MCF 10A (cell line): ENCODE measurements at places on chromosomes 2 and 18. TPM values are rescaled to one million over a fixed set of nuclear protein-coding genes. Genes with fewer than 3 reads are reported as not detected.

- peak overlapping the region; percentile 36 for H3K27ac ChIP-seq
- H3K4me1 ChIP-seq, result peaks cover 59% of the 10 kb centered on the region
- no peak overlapping the region for H3K4me3 ChIP-seq
- H3K36me3 ChIP-seq, result peaks cover 12% of the 10 kb centered on the region
Observed at GRCh38 chr2:101771227-101771902, 73.9 kb downstream of the MAP4K4 start.

DNA sequence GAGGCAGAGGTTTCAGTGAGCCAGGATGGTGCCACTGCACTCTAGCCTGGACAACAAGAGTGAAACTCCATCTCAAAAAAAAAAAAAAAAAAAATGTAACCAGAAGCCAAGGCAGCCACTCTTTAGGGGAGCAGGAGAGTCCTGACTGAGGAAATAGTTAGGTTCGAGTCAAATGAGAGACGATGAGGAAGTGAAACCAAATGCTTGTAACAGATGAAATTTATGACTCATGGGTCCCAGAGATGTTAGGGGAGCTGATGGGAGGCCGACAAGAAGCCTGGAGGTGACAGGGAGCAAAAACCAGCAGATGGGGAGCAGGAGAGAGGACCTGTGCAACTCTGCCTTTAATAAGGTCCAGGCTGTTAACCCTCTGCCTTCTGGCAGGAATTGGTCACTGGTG, 756.1 kb upstream of the DDX18 start:
- H3K36me3 ChIP-seq, result peaks cover 6% of the 10 kb centered on the region
- H3K4me1 ChIP-seq, result peaks cover 13% of the 10 kb centered on the region
- H3K27ac ChIP-seq, result no peak overlapping the region
- no peak overlapping the region for H3K4me3 ChIP-seq
- no peaks in the 10 kb centered on the region for H3K27me3 ChIP-seq

DNA sequence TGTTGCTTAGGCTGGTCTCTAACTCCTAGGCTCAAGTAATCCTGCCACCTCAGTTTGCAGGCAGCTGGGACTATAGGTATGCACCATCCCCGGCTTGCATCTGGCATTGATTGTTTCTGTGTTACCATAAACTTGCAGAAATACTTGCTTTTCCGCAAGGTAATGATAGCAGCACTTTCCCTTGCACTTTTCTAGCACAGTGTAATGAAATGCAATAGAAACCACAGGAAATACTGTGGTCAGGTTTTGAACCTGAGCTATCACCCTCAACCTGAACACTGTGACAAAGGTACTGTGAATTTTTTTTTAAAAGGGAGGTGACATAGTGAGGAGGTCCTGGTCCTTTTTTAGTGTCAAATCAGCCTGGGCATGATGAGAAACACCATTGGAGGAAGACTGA, 38.3 kb downstream of the DHRS9 start:
- H3K27ac ChIP-seq, result no peak overlapping the region
- no peak for DNase-seq
- H3K4me3 ChIP-seq, result no peak overlapping the region
- H3K36me3 ChIP-seq, result no peaks in the 10 kb centered on the region
- H3K27me3 ChIP-seq, result no peaks in the 10 kb centered on the region

DNA sequence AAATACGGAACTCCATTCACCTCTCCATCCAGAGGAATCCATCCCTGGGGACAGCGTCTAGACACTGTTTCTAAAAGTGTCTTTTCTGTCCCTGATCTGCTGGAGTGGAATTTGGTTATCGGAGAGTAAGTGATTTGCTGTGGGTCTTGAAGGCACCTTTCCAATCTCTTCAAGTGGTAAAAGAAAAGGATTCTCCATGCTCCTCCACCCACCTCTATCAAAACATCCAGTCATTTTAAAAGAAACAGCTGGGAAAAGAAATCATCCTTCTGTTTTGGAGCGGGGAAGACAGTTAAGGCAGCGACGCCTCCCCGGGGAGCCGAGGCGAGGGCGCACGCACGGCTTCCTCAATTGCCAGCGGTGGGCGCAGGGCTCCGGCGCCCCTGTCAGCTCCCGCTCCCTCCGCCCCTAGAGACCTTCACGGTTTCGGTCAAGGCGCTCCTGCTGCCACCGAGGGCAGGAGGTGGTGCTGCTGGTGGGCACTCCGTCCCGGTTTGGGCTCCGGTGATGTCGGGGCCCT, 547 bp downstream of the SLC35F5 start:
- no peak for DNase-seq
- peaks cover 6% of the 10 kb centered on the region for H3K4me1 ChIP-seq
- H3K27ac ChIP-seq, result peak overlapping the region; percentile 95
- H3K4me3 ChIP-seq, result peak overlapping the region; percentile 75

GRCh38 chr18:42576124-42576523, 539.4 kb downstream of the RIT2 start:
- H3K27me3 ChIP-seq, result no peaks in the 10 kb centered on the region
- DNase-seq, result no peak
- no peak overlapping the region for H3K27ac ChIP-seq
- no peak overlapping the region for H3K4me3 ChIP-seq

GRCh38 chr18:61551586-61551985, 218.4 kb downstream of the CDH20 start:
- no peak overlapping the region for H3K4me3 ChIP-seq
- no peak overlapping the region for H3K27ac ChIP-seq
- no peaks in the 10 kb centered on the region for H3K4me1 ChIP-seq
- DNase-seq, result peak; percentile 78
- H3K27me3 ChIP-seq, result no peaks in the 10 kb centered on the region

DNA sequence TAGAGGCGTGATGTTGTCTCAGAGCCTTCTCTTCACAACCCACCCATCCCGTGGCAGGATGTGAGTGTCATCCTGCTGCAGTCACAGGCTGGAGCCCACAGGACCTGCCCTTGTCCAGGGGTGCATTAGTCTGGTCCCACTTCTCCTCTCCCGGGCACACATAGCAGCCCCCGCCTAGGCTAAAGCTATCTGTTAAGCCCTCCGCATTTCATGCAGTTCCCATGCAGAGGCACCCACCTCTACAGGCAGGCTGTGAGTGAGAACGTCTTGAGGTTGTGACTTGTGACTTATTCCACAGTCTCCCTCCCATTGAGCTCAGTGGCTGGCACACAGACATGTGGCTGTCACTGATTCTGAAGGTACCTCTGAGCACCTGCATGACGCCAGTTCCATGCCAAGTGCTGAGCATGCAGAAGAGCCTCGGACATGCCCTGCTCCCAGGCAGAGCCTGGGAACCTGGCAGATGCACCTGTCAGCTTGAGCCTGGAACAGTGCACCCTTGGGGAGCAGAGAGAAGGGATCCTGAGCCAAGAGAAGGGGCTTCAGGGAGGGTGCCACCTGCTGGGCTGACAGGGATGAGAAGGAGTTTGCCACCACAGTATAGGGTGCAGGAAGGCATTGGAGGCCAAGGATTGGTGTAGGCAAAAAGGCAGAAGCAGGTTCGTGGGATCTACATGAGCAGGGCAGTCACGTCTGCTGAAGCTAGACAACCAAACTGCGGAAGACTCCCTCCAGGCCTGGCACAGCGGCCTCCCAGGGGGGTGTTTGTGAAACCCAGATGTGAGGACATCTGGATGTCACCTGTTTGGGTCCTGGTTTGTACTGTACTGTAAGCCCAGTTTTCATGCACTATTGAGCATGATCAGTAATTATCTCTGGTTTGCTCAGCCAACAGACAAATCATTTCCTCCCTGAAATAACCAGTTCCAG, 213.6 kb downstream of the GLI2 start:
- H3K36me3 ChIP-seq, result no peaks in the 10 kb centered on the region
- H3K4me3 ChIP-seq, result no peak overlapping the region
- DNase-seq, result peak; percentile 47
- no peaks in the 10 kb centered on the region for H3K27me3 ChIP-seq
- H3K4me1 ChIP-seq, result no peaks in the 10 kb centered on the region

DNA sequence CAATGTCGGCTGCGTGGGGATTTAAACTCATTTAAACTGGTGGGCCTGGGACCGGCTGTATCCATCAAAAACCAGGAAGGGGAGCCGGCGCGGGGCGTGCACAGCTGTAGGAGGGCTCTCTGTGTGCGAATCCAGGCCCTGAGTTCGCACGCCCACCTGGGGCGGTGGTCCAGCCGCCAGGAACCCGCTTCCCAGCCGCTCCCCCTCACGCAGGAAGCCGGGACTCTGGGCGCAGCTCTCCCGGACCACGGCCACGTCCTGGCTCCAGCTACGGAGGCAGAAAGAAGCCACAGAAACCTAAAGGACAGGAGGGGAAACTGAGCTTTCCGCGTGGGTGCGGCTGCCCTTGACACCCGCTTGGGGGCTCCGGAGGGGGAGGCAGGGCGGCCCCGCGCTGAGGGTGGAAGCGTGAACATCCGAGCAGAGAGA, 80.6 kb downstream of the GFPT1 start:
- no peaks in the 10 kb centered on the region for H3K27me3 ChIP-seq
- H3K4me3 ChIP-seq, result peak overlapping the region; percentile 73
- H3K4me1 ChIP-seq, result peaks cover 17% of the 10 kb centered on the region
- H3K27ac ChIP-seq, result no peak overlapping the region

- H3K27ac ChIP-seq, result no peak overlapping the region
- H3K36me3 ChIP-seq, result no peaks in the 10 kb centered on the region
- H3K27me3 ChIP-seq, result no peaks in the 10 kb centered on the region
Observed at GRCh38 chr2:19574778-19575260, 216.4 kb upstream of the OSR1 start.

DNA sequence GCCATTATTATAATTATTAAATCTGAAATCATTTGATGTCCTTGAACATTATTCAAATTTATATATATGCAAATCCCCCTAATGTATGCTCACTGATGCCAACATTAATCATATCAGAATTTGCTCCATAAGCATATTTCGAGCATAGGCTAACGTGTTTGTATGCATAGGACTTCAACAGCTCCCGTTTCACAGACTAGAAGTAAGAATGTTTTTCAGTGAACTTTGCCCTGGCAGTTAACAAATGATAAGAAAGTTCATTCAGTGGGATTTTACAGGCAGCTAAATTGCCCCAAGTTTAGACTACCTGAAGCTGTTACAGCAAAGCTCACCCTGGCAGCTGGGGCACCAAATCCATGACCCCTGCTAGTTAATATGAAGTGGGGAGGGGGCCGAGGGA, 272.0 kb downstream of the LNPK start:
- no peaks in the 10 kb centered on the region for H3K36me3 ChIP-seq
- H3K4me1 ChIP-seq, result peaks cover 12% of the 10 kb centered on the region
- DNase-seq, result no peak

DNA sequence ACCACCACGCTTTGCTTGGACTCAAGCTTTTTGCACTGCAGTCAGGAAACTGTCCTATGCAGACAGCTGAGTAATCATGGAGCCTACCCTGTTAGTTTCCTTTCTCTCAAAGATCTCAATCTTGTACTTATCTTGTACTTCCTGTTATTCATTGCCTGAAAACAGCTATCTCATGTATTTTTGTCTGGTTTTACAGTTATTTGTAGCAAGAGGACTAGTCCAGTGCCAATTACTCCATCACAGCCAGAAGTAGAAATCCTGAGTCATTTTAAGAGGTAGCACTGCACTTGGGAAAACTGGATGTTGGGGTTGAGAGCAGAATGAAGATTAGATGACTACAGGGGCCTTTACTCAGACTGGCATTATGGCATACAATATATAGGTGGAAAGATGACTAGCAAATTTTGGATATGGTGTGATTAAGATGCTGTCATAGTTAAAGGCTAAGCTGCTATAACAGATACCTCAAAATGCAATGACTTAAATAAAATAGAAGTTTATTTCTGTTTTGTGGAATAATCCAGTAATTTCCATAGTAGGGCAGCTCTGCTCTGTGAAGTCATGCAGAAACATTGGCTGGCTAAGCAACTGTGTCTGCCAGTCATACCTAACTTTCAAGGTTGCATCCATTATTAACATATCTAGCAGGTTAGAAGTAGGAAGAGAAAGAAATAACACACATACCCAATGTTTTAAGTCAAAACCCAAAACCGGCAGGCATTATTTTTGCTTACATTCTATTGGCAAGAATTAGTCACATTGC, 21.1 kb upstream of the CHMP3 start:
- no peak overlapping the region for H3K27ac ChIP-seq
- no peaks in the 10 kb centered on the region for H3K36me3 ChIP-seq
- no peaks in the 10 kb centered on the region for H3K4me1 ChIP-seq
- H3K27me3 ChIP-seq, result no peaks in the 10 kb centered on the region
- H3K4me3 ChIP-seq, result no peak overlapping the region
- no peak for DNase-seq

GRCh38 chr2:221476195-221476594, 95.9 kb downstream of the EPHA4 start:
- no peaks in the 10 kb centered on the region for H3K27me3 ChIP-seq
- H3K36me3 ChIP-seq, result no peaks in the 10 kb centered on the region
- H3K4me1 ChIP-seq, result peaks cover 6% of the 10 kb centered on the region

- H3K27me3 ChIP-seq, result no peaks in the 10 kb centered on the region
- no peak for DNase-seq
- H3K36me3 ChIP-seq, result no peaks in the 10 kb centered on the region
- H3K4me3 ChIP-seq, result no peak overlapping the region
Observed at GRCh38 chr2:241041589-241042158, 43.3 kb downstream of the SNED1 start.

DNA sequence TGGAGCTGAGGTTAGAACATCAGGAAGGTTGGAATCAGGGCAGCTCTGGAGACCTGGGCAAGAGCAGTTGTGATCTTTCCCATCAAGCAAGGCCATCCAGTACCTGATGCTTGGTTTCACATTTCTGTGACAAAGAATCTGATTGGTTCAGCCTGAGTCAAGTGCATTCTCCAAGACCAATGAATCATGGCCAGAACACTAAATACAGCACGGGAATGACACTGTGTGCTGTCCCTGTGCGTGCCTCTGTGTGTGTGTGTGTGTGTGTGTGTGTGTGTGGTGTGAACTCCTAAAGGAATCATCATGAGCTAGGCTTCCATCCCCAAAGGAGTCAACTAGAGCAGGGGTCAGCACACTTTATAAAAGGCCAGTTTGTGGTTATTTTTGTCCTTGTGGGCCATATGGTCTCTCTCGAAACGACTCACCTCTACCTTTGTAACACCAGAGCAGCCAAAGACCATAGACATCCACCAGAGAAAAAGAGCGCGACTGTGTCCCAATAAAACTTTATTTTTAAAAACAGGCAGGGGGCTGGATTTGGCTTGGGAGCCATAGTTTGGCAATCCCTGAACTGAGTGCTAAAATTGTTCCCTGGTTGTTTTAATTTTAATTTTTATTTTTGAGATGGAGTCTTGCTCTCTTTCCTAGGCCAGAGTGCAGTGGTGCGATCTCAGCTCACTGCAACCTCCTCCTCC, 99.7 kb downstream of the INHBB start:
- no peaks in the 10 kb centered on the region for H3K36me3 ChIP-seq
- H3K27ac ChIP-seq, result no peak overlapping the region
- no peak overlapping the region for H3K4me3 ChIP-seq
- no peaks in the 10 kb centered on the region for H3K4me1 ChIP-seq

DNA sequence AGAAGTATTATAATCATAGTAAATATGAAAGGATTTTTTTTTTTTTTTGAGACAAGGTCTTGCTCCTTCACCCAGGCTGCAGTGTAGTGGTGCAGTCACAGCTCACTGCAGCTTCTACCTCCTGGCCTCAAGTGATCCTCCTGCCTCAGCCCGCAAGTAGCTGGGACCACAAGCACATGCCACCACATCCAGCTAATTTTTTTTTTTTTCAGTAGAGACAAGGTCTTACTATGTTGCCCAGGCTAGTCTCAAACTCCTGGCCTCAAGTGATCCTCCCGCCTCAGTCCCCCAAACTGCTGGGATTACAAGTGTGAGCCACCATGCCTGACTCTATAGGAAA, 301.6 kb upstream of the STON1 start:
- H3K4me1 ChIP-seq, result no peaks in the 10 kb centered on the region
- no peaks in the 10 kb centered on the region for H3K36me3 ChIP-seq
- no peak overlapping the region for H3K4me3 ChIP-seq
- H3K27me3 ChIP-seq, result no peaks in the 10 kb centered on the region
- H3K27ac ChIP-seq, result no peak overlapping the region
- no peak for DNase-seq

The TMEM237 gene
- 25.2 and 27.0 TPM in 2 replicates for total RNA-seq

The NAT8 gene
- not detected in 2 replicates for total RNA-seq

The GPR45 gene
- total RNA-seq, result not detected in 2 replicates

The CHRNG gene
- not detected in 2 replicates for total RNA-seq

The ERFE gene
- total RNA-seq, result 14.5 and 18.1 TPM in 2 replicates

The ANKRD30B gene
- not detected in 2 replicates for total RNA-seq

The CTAGE1 gene
- total RNA-seq, result not detected in 2 replicates

The INO80D gene
- total RNA-seq, result 18.7 and 21.6 TPM in 2 replicates

The REG1B gene
- not detected in 2 replicates for total RNA-seq
